ENCODE measurements at places on chromosomes 6 and 20.

GRCh38 chr6:73746787-73747186 lies 50.8 kb downstream of the CD109 start:
- DNase-seq: no peak

DNA sequence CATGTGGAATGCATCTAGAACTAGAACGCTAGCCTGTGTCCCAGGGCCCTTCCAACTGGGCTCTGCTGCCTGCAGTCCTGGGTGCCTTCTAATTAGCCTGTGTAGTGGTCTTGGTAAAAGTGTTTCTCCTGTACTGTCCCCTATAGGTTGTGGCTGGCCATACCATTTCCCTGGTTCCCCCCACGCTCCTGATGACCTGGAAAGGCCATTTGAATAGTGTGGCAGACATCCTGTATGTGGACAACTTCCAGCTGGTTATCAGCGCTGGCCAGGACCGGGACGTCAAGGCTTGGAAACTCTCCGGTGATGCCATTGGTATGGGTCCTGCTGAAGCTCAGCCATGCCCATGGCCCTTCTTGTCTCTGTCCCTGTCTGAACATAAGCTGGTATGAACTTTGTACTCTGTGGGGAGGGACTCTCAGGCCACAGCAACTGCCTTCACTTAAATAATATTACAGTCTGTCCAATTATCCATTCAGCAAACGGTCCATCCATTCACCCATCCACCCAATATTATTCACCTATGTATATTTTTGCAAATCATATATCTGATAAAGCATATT lies 60.7 kb downstream of the SUN5 start:
- no peak for DNase-seq

DNA sequence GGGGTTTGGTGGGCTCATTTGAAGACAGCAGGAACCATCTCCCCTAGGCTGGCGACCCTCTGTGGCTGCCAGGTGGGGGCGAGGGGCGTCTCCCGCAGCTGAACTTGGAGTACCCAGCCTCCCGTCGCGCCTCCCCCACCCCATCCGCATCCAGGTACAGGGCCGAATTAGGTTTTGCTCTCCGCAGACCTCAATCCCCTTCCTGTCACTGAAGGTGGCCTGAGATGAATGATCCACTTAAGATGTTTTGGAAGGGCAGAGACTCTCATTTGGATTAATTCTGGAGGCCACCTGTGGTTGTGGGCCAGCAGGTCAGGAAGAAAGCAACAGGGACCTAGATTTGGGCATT lies 493 bp downstream of the CD83 start:
- DNase-seq: no peak

GRCh38 chr6:45984347-45984746 lies 31.3 kb downstream of the CLIC5 start:
- DNase-seq: no peak

GRCh38 chr6:36599791-36600209 lies 5.6 kb downstream of the SRSF3 start:
- peak; percentile 29 for DNase-seq

DNA sequence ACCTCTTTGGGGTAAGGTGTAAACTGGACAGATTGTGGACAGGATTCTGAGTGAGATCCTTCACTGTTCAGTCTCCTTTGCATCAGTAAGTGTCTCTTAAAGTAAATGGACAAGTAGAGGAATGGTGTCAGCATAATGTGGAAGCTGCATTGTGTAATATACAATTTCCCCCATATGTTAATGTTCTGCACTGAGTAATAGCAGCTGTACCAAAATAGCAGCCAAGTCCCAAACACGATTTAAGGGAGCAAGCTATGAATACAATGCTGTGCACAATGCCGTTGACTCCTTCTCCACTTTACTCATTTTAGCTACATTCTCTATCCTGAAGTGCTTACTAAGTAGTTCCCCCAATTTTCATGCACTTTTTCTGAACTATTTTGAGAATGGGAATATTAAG lies 21.1 kb upstream of the TRIM26 start:
- no peak for DNase-seq

GRCh38 chr20:40610730-40611129 lies 78.3 kb downstream of the MAFB start:
- no peak for DNase-seq

GRCh38 chr6:129981598-129981997 lies 36.8 kb upstream of the L3MBTL3 start:
- DNase-seq: no peak

- DNase-seq: no peak
These were observed 255.4 kb upstream of the HSF2 start for GRCh38 chr6:122143813-122144601.

DNA sequence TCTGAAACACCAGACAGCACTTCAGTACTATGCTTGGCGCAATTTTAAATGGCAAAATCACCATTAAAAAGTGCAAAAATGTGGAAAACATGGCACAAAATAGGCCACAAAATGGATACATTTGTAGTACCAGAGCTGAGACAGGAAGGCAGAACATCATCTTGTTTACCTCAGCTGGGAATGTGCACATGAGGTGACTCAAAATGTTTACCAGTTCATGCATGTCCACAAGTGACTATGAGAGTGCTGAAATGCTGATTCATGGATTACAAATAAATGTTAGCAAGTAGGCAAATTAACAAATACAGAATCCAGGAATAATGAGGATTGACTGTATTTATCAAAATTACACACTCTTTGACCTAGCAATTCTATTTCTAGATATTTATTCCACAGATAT lies 201.6 kb downstream of the ISM1 start:
- no peak for DNase-seq

DNA sequence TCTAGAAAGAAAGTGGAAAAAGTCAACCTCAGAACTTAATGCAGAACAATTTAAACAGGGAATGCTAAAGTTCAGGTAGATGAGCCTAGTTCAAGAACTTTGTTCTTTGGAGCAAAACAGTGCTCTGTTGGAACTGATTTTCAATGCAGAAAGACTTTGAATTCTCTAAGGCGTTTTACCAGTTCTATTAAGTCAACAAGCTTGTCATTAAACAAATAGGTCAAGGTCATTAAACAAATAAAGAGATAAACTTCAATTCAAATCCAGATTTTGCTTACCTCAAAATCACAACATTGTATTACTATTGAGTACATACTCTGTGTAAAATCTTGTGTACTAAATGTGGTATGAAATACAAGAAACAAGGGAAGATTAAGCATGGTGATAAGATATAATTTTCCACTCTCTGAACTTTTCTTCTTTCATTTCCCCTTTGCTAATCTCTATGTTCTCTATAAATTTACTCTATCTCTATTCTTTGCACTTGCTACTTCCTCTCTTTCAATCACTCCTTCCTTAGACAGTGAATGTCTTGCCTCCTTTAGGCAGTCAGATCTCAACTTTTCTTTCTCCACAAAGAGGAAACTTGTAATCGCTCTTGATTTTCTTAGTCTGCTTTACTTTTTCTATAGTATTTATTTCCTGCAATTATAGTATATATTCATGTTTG lies 160.8 kb upstream of the KHDRBS2 start:
- no peak for DNase-seq

DNA sequence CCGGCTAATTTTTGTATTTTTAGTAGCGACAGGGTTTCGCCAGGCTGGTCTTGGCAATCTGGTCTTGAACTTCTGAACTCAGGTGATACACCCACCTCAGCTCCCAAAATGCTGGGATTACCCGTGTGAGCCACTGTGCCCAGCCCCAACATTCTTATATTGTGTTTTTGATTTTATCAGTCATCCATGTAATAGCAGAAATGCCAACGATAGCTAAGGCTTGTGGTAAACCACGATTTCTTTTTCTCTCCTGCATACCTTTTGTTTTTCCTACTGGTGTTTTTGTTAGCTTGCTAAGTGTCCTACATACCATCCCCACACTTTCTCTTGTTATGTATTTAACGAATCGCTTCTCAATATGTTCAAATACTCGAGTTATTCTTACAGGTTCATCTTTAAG lies 12.1 kb downstream of the PHACTR2 start:
- no peak for DNase-seq

DNA sequence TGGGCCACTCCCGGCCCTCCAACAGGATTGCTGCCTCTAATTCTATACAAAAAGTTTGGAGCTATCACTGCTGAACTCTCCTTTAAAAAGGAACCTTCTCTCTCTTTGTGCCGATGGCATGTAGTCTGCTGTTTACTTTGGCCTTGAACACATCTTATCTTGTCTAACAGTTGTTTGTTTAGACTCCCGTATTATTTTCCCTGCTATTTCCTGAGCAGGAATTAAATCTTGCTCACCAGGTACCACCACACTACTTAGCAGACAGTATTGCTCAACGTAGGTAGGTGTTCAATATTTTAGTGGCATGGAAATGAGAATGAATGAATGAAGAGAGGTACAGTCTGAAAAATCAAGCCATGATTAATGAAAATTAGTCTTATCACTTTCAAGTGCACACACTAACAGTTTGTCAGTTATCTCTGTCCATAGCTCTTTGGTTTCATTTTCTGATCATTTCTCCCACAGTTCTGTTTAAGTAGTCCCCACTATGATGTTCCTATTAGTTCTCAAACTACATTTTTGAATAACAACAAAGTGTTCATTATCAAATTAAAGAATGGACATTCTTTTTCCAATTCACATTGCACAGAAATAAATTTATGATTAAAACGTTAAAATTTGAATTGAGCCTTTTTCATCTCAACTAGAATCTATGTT lies 6.8 kb upstream of the HEY2 start:
- no peak for DNase-seq

- DNase-seq: no peak
These were observed 210.3 kb downstream of the BCKDHB start for GRCh38 chr6:80316686-80317231.

GRCh38 chr6:45963896-45964295 lies 51.8 kb downstream of the CLIC5 start:
- DNase-seq: no peak

DNA sequence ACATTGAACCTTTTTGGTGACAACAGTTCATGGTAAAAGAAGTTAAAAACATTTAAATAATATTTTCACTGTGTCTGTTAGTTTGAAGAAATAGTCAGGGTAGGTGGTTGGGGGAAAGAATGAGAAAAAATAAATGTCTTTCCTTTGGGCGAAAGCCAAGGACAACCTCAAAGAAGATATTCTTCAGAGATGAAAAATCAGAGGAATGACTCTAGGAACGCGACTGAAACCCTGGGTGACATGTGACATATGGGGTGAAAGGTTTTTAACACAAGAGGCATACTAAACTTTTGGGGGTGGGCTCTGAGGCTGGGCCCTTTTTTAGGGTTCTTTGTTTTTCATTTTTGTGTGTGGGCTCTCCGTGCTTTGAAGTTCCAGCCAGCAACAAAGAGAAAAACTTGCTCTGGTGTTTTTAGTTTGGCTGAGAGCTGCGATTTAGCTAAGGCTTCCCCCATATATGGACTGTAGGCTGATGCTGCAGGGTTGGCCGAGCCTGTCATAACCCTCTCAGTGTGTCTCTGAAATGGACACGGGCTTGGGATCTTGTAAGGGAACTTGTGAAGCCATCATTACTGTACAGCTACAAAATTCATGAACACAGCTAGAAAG lies 610.1 kb upstream of the ARID1B start:
- DNase-seq: no peak

DNA sequence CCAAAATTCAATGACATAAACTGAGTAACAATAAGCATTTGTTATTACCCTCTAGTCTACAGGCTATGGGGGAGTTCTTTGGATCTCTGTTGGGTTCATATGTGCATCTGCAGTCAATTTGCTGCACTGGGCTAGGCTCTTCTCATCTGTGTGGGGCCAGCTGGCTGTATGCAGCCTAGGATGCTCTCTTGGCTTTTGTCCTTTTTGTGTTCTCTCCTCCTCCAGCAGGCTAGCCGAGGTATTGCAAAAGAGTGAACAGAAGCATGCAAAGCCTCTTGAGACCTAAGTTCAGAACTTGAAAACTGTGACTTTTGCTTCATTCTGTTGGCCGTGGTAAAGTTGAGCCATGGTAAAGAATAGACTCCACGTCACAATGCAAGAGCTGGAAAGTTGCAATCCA lies 62.8 kb upstream of the FOXO3 start:
- DNase-seq: no peak

DNA sequence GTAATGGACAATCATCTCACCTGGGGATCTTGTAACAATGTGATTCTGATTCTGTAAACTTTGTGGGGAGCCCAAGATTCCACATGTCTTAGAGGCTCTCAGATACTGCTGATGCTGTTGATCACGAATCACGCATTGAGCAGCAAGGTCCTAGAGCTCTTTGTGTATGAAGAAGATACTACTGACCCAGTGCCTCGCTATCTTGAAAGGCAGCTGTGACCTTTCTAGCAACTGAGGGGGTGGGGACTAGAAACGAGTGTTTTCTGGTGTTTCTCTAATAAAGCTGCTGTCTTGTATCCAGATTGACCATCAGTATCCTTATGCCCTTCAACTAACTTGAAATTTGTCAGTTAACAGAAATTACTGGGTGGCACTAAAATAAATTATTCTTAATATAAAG lies 142.9 kb downstream of the MTHFD1L start:
- DNase-seq: no peak

- no peak for DNase-seq
These were observed 66.2 kb downstream of the ARMC2 start for GRCh38 chr6:108914235-108915022.
